ENCODE measurements at places on chromosomes 3 and 15.
A peak's percentile ranks its signal among the peaks of the same experiment; 100 is the strongest.

DNA sequence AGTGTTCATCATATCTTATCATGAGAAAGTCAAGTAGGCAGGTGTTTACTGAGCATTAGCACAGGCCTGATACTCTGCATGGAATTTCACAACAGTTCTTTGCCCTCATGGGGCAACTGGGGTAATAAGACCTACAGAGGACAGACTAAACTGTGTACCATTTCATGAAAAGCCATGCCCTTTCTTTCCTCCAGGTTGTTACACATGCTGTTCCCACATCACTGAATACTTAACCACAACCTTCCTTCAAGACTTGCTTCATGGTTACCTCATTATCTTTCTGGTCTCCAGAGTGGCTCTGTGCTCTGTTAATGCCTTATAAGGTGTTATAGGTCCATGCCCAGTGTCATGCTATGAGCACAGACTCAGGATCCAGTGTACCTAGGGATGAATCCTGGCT lies 28.2 kb upstream of the RSL24D1 start:
- DNase-seq: no peak

GRCh38 chr3:190019006-190019405 lies 101.7 kb downstream of the P3H2 start:
- DNase-seq: no peak

- no peak for DNase-seq
Observed at GRCh38 chr3:108406063-108406660, 104.2 kb downstream of the MYH15 start.

DNA sequence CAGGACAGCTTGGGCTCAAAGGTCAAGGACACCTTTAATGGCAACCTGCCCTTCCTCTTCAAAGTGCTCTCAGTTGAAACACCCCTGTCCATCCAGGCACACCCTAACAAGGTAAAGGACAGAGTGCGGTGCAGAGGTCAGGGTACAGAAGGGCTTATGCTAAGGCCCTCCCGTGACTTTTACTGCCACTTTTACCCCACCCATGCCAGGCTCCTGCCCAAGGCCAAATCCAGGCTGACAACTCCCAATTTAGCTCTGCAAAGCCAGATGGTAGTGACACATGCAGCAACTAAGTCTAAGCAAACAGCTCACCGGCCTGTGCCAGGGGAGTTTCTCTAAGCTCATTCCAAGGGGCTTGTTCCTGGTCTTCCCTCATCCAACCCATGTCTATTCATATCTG lies 1.6 kb downstream of the MPI start:
- DNase-seq: no peak

- peak; percentile 19 for DNase-seq
Observed at GRCh38 chr3:138187296-138188012, at the start of gene ARMC8. Gene ARMC8, plus strand, starts transcription at chr3:138187301. Its CDS starts 254 bp downstream, at chr3:138187555.

GRCh38 chr3:178103140-178103539 lies 433.1 kb upstream of the KCNMB2 start:
- no peak for DNase-seq

- no peak for DNase-seq
Observed at GRCh38 chr3:184558726-184559125, 2.9 kb upstream of the EPHB3 start.

DNA sequence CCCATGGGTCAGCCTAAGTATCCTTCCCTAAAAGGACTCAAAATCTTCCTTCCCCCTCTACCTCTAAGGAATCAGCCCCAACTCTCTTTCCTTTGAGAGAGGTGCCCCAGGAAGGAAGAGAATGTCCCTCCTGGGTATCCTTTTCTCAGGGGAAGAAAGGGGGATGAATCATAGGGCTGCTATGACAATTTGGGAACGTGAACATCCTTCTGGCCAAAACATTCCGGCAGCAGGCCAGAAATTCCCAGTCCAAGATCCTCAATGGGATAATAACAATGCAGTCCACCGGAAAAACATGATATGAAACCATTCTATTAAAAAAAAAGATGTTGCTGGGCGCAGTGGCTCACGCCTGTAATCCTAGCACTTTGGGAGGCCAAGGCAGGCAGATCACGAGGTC lies 50.8 kb upstream of the CACNA2D3 start:
- DNase-seq: no peak

DNA sequence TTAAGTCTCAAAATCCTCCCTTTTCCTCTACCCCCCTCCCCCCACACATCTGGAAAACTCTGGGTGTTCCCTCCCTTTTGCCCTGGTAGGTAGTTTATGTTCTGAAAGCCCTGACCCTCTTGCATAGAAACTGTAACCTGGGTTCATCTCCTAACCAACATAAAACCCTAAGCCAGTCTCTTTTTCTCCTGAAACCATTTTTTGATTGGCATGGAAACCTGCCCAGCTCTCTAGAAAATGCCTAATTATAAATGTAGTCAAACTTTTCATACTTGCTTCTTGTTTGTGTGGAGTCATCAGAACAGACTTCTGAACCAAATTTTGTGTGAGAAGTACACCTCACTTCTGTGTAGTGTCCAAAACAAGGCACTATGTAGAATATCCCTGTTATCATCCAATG lies 1264.4 kb downstream of the SI start:
- DNase-seq: no peak

- DNase-seq: no peak
Observed at GRCh38 chr3:81375921-81376320, 385.5 kb downstream of the GBE1 start.

DNA sequence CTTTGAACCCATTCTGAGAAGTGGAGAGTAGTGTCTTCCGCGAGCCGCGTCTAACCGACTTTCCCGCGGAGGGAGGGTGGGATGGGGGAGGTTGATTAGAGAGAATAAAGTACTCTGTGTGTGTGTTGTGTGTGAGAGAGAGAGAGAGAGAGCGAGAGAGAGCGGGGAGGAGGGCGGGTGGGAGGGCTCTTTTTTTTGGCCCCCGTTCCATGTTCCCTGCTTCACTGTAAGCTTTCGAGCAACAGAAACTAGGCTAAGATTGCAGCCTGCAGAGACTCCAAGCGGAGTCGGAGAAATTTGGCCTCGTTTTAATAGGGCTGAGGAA lies 1.6 kb upstream of the MEIS2 start:
- DNase-seq: no peak

GRCh38 chr15:90320062-90320884 lies 31.8 kb upstream of the ZNF774 start:
- peak; percentile 31 for DNase-seq

GRCh38 chr15:84661001-84661400 lies 3.0 kb upstream of the NMB start:
- DNase-seq: no peak

GRCh38 chr15:85444122-85444745 lies 63.8 kb downstream of the AKAP13 start:
- DNase-seq: no peak

DNA sequence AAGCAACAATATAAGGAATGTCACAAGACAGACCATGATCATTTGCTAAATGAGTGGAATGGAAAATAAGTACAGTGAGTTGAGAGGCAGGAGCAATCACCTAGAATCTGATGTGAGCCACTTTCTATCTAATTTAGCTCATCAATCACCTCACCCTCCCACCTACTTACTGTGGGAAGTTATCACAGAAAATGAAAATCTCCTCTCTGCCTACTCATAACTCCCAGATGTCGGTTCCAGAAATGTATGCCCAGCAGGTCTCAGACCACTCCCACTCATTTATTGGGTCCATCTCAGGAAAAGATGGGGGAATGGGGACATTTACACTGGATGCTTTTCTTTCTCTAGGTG lies 270.9 kb downstream of the FHIT start:
- DNase-seq: no peak

Data from stimulated activated CD8-positive, alpha-beta memory T cell treated with anti-CD3 and anti-CD28 coated beads, Interleukin-7, amount 100 ng/mL, for 1 hour (primary cell).